Endodermal cell (in vitro differentiated cells): ENCODE measurements at places on chromosomes 6 and 20.

DNA sequence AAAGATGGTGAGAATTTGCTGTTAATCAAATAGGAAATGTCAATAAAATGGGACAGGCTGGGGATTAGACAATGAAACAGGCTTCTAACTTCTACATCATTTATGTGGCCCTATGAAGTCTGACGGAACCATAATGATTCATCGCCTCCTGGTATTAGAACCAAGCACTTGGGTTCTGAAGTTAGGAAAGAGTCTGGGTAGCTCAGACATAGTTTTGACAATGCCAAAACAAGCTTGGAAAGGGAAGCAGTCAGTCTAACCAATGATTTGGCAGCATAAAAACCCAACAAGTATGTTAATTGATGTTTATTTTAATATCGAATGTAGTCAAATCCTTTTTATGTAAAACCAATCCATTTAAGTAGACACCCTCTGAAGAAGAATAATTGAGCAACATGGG lies 160.8 kb upstream of the RSPO3 start:
- no peak for DNase-seq

- no peak for DNase-seq
Observed at GRCh38 chr6:100818066-100818465, 63.1 kb downstream of the ASCC3 start.

- no peak for DNase-seq
Observed at GRCh38 chr6:162680367-162680766, 47.2 kb downstream of the PRKN start.

GRCh38 chr6:144327081-144327480 lies 41.9 kb downstream of the UTRN start:
- DNase-seq = no peak

- DNase-seq = no peak
Observed at GRCh38 chr6:157412791-157413190, 31.8 kb downstream of the ZDHHC14 start.
